ENCODE measurements at places on chromosomes 7 and 10.

- peak; percentile 70 for DNase-seq
These were observed at the start of gene IDE for GRCh38 chr10:92573798-92574547. Gene IDE (minus strand): TSS chr10:92574093. CDS start chr10:92574019, 74 bp downstream.

DNA sequence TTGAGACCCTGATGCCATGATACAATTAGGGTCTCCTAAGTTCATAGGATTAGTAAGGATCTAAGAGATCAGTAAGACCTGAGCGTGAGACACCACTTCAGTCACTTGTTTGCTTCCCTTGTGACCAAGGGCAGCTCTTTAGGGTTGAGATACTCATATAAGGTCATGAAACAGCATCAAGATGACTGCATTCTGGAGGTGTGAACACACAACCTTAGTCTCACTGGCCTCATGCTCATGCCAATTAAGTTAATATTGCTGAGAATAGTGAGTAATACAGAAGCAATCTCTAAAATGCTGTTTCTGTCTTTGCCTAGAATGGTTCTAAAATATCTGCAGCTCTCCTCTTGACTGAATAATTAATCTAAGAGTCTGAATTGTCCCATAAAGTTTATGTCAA is 39.6 kb upstream of the KLHL7 start:
- DNase-seq = no peak

- no peak for DNase-seq
These were observed 68.6 kb downstream of the GLCCI1 start for GRCh38 chr7:8037151-8037550.

DNA sequence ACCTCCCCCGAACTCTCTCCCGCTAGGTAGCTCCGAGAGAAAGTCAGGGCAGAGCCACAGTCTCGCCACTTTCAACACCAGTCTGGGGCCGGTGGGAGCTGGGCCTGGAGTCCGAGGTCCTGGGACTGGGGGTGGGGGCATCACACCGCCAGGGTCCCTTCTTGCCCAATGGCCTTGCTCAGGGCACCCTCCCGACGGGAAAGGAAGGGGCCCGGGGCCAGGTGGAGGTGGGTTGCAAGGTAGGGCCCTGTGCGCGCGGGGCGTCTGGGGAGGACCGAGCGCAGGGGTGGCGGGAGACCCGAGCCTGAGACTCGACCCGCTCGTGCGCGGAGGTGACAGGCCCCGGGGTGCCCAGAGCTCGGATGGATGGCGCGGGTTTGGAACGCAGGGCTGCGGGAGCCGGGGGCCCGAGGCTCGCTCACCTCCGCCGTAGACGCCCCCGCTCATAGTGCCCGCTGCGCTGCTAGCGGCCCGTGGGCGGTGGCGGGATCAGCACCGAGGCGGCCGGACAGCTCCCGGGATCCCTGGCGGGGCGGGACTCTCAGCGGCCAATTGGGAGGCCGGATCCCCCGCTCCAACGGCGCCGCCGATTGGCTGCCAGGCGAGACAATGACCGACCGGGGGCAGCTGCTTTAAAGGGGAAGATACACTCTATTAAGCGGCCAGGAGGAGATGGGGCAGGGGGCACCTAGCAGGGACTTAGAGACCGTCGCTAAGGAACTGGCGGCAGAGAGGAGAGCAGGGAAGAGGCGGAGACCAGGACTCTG is at the start of gene ACTL6B:
ACTL6B (minus strand) TSS at position 541 of the 767 bp plus-strand sequence; CDS start at position 447, 94 bp downstream.
- DNase-seq = peak; percentile 88

DNA sequence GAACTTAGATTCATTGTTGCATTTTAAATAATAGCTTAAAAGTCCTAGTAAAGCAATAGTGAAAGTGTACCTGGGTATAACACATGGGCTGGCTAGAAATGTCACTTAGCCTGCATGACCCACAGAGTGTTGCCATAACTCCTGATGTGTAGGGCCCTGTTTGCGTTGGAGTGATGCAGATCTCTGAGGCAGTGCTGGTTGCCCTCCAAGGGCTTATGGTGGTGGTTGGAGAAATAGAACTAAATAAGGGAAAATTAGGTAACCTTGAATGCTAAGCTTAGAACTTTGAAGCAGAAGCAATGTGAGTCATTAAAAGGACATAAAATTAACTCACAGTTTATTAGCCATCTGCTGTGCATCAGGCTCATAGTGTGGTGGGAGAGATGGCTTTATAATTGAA is 105.7 kb downstream of the CCNY start:
- no peak for DNase-seq

DNA sequence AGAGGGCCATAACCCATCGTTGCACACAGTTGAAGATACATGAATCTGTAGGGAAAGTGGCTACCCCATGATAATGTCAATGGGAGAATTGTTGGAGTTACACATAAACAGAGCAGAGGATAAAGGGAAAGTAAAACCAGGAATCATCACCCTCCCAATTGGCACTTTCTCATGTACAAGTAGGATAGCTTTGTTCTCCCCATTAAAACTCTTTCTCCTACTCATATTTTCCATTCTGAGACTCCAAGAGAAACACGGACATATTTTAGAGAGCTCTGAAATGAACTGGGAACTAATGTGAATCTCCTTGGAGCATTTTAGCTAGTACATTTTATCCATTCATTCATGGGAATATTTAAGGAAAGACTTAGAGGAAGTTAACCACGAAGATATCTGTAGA is 17.2 kb upstream of the LRRC17 start:
- DNase-seq = no peak

DNA sequence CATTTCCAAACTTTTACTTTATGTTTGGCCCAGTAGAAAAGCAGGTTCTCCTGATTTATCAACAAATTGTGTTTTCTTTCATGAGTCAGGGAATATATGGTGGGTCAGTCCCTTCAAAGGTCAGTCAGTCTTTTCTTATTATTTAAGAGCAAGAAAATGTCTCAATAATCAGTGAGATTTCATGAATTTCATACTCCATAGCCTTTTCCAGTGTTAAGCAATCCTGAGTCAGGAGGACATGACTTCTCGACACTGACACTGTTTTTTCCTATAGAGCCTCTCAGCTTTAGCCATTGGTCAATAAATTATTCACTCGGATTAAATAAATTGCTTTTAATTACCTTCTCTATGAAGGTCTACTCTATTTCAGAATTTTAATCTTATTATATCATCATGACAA is 334.5 kb downstream of the SORCS1 start:
- DNase-seq = no peak

DNA sequence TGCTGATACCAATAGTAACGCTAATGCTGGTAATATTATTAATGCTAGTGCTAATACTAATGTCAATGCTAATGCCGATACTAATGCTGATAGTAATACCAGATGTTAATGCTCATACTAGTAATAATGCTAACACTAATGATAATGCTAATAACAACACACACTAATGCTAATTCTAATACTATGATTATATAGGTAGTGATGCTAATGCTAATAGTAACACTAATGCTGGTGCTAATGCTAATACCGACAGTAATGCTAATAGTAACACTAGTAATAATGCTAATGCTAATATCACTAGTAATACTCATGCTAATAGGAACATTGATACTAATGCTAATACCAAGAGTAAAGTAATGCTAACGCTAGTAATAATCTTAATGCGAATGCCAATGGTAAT is 406.4 kb upstream of the RNF32 start:
- no peak for DNase-seq

DNA sequence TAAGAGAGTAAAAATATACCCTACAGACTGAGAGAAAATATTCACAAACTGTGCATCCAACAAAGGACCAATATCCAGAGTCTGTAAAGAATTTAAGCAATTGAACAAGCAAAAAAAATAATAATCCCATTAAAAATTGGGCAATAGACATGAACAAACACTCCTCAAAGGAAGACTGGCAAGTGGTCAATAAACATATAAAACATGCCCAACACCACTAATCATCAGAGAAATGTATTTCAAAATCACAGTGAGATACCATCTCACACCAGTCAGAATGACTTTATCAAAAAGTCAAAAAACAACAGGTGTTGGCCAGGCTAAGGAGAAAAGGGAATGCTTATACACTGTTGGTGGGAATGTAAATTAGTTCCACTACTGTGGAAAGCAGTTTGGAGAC is 21.9 kb upstream of the ZNF804B start:
- no peak for DNase-seq

DNA sequence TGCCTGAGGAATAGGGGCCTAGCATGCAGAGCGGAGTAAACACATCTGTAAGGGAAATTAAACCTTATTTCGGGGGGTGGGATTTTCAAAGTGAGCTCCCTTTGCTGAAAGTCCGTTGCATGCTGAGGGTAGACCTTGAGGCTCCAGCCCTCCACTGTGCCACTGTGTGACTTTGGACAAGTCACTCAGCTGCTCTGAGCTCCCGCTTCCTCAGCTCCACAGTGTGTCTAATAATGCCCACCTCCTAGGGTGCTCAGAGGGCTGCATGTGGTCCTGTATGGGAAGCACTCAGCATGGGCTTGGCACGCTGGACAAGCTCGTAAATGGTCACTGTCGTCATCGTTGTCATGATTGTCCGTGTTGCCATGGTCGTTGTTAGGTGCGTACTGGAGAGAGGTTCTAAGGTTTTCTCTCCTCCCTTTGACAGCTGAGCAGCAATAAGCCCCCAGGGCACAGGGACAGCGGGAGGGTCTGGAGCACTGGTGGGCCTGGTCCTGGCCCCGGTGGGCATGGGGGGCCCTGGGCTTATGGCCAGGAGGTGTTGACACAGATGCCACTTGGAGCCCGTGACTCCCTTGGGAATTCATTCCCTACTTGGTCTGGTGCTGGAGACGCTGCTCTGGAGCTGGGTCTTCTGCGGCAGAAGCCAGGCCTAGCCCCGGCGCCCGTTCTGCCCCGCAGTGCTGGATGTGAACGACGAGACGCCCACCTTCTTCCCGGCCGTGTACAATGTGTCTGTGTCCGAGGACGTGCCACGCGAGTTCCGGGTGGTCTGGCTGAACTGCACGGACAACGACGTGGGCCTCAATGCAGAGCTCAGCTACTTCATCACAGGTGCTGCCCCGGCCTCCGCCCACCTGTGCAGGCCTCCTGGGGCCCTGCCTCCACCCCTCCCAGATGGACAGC is 13.1 kb downstream of the C10orf105 start:
- DNase-seq = no peak

DNA sequence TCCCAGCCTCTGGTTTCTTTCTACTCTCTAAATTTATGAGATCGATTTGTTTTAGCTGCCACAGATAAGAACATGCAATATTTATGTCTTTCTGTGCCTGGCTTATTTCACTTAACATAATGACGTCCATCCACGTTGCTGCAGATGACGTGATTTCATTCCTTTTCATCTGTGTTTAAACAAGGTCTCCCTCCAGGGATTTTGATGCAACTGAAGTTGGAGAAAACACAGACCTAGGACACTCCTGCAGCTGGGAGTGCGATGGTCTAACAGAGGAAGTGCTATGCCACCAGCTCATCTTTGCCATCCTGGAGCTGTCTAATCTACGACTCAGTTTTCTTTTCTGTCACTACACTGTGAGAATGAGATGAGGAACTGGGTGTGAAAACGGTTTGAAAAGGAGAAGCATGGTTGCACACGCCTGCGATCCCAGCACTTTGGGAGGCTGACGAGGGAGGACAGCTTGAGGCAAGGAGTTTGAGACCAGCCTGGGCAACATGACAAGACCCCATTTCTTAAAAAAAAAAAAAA is 1.5 kb upstream of the KCTD7 start:
- DNase-seq = no peak

- no peak for DNase-seq
These were observed 5.7 kb upstream of the TAS2R40 start for GRCh38 chr7:143216151-143216550.

- DNase-seq = no peak
These were observed 21.4 kb downstream of the TSPAN13 start for GRCh38 chr7:16774986-16775385.

GRCh38 chr7:25485026-25485425 is 256.7 kb upstream of the NPVF start:
- no peak for DNase-seq

DNA sequence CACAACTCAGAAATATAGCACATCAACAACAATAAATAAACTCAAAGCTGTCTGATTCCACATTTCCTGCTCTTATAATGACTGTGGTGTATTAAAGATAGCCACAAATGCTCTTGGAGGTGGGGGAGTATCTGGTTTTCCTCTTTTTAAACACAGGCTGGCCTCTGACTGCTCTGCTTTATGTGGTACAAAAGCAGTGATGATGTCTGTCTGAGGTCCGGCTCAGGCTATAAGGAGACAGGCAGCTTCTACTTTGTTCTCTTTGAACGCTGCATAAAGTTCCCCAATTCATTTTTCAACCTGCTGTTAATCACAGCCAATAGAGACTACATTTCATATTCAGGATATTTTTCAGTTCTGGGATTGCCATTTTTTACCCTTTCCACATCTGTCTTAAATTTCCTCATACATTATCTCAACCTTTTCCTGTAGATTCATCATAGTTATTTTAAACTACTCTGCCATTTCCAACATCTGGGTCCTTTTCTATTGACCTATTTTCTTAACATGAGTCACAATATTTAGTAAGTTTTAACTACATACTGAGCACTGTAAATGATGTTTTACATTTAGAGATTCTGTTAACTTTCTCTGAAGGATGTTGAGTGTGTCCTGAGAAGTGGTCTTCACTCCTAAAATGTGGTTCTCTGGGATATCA is 64.9 kb downstream of the CRPPA start:
- DNase-seq = no peak

- no peak for DNase-seq
These were observed 6.4 kb downstream of the VAX1 start for GRCh38 chr10:117131376-117132327.

DNA sequence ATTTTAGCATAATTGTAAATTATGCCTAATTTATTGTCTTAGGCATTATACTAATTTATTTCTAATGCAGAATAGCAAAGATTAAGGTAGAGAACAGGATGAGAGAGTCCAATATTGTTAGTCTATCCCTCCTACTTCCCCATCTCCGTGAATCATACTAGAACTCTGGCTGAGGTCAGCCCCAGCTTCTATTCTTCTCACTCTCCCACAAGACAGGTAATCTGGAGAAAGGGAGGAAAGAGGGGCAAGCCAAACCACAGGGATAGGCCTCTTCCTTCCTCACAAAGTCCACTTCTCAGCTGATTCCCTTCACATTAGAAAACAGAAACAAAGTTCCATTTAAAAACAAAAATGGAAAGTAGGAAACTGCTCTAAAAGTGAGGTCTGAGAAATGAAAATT is 117.5 kb upstream of the LAMB4 start:
- no peak for DNase-seq

DNA sequence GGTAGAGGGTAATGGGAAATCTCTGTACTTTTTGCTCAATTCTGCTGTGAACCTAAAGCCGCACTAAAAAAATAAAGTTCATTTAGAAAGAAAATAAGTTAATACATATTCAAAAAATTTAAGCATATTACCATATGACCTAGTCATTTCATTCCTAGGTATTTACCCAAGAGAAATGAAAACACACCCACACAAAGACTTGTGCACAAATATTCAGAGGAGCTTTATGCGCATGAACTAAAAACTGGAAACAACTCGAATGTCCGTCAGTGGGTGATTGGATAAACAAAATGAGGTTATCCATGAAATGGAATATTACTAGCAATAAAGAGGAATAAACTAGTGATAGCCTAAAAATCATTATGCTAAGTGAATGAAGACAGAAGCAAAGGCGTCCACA is 62.6 kb upstream of the ZNRF2 start:
- no peak for DNase-seq

DNA sequence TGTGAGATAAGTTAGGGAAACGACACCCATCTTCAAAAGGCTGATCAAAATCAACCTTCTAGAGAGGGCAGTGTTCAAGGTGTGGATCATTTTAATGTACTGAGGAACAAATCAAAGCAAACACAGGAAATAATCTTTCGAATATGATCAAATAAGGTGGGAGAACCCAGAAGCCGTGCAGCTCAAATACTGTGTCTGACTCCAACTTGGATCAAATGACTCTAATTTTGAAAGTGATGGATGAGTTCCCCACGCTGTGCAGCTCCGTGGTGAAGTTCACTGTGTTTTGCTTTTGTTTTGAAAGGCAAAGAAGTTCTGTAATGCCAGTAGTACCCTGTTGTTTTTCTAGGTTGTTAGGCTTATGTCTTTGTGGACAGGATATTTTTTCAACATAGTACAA is 250.9 kb downstream of the SFMBT2 start:
- no peak for DNase-seq
